Hippocampal formation (tissue), 2 donors: ENCODE measurements at places on chromosomes 3 and 15.

GRCh38 chr3:179321668-179322285 lies 1.1 kb upstream of the ZNF639 start:
- peak; percentile 12 for DNase-seq

GRCh38 chr15:100695048-100695447 lies 92.7 kb downstream of the ASB7 start:
- no peak for DNase-seq

- DNase-seq = no peak
Observed at GRCh38 chr3:194293546-194294198, 57.5 kb downstream of the CPN2 start.

- DNase-seq = no peak
Observed at GRCh38 chr3:174417573-174417972, 441.6 kb upstream of the NAALADL2 start.

DNA sequence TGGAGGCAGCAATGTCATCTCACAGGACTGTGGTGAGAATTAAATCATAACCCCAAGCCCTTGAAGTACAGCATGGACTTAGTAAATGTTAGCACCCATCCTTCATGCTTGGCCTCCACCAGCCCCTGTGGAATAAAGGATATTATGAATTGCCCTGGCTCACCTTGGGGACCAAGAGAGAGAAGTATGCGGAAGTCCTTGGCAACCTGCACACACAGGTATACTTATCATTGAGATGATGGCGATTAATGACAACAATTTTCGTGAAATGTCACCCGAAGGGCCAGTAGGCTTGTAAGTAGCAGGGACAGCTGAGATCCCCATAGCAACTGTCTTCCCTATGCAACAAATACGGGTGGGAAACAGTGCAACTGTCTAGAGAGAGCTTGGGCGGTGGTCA lies 102.0 kb downstream of the FAM43A start:
- DNase-seq = no peak

GRCh38 chr3:54891540-54891897 lies 36.3 kb downstream of the LRTM1 start:
- peak; percentile 17 for DNase-seq

DNA sequence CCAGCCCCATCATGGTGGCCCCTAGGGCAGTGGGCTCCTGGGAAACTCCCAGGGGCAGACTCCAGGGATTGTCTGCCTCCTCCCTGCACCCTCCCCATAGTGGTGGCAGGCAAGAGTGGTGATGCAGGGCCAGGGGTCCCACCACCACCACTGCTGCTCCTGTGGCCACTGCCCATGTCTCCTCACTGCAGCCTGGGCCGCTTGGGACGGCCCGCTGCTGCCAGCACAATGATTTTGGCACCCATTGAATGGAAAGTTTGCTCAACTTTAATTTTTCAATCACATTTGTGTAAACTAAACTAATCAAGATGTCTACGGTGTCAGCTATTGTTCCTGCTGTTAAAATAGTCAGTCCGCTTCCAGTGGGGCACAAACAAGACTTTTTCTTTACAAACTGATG lies 92.1 kb upstream of the TNFSF10 start:
- no peak for DNase-seq

DNA sequence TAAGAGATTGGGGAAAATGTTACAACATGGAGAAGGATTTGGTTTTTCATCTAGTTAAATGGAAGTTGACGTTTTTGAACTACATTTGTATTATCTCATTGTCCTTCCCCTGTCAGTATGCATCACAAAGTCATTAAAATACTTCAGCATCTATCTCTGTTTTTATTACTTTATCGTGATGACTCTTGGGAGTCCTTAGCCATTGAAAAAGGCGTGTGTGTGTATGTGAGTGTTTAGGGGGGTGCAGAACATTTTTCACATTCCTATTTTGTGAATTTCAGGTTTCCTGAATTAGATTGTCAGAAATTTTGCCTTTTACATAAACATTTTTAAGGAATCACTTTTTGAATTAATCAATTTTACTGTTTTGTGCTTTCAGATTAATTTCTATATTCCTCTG lies 360.6 kb upstream of the SGO1 start:
- no peak for DNase-seq

DNA sequence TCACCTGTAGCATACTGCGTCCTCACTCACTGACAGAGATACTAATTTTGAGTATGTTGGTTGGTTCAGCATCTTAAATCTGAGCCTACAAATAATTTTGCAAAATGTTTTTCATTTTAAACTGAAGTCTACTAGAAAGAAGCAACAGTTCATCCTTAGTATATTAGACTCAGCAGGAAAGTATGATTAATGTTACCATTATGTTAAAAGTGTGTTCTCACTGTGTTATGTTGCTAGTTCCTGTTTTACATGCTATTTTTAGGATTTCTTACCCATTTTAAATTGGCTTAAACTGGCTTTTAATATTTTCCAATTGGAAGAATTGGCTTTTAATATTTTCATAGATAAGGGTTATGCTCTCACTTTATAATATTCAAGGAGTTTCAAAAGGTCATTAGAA lies 25.7 kb downstream of the ACKR4 start:
- DNase-seq = no peak

GRCh38 chr15:78977091-78977571 lies 32.3 kb upstream of the CTSH start:
- no peak for DNase-seq

DNA sequence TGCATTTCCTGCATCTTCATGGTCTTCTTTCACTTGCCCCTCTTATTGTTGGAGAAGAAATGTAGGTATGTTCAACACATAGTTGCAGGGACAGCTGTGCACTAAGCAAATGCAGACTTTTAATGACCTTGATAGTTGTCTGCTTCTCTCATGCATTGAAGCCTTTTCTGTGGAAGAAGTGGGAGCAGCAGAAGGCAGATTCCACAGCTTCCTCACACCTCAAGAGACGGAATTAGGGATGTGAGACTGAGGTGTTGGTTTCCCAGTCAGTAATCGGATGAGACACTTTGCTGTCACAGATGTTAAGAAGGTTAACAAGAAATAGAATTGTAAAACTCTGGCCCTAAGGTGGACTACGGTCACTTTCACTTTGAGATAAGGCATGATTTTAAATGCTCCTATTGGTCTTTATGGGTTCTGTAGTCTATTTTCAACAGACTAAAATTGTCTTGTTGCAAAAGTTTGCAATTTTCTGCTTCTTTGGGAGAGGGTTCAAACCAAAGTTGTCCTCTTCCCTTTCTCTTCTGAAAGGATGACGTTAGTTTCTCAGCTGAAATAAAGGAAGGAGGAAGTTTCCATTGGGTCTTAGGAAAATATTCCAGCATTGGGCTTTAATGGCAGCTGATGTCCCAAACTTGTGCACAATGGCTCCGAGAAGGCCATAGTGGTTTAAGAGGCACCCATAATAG lies 117.4 kb downstream of the LPP start:
- DNase-seq = no peak

DNA sequence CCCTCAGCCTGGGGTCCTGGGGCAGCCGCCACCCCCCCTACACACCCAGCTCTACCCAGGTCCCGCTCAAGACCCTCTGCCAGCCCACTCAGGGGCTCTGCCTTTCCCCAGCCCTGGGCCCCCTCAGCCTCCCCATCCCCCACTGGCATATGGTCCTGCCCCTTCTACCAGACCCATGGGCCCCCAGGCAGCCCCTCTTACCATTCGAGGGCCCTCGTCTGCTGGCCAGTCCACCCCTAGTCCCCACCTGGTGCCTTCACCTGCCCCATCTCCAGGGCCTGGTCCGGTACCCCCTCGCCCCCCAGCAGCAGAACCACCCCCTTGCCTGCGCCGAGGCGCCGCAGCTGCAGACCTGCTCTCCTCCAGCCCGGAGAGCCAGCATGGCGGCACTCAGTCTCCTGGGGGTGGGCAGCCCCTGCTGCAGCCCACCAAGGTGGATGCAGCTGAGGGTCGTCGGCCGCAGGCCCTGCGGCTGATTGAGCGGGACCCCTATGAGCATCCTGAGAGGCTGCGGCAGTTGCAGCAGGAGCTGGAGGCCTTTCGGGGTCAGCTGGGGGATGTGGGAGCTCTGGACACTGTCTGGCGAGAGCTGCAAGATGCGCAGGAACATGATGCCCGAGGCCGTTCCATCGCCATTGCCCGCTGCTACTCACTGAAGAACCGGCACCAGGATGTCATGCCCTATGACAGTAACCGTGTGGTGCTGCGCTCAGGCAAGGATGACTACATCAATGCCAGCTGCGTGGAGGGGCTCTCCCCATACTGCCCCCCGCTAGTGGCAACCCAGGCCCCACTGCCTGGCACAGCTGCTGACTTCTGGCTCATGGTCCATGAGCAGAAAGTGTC lies 30.2 kb downstream of the PTPN23 start:
- no peak for DNase-seq

GRCh38 chr15:32851572-32851971 lies 133.8 kb downstream of the GREM1 start:
- no peak for DNase-seq

- no peak for DNase-seq
Observed at GRCh38 chr3:183193762-183194689, 31.5 kb upstream of the LAMP3 start.

DNA sequence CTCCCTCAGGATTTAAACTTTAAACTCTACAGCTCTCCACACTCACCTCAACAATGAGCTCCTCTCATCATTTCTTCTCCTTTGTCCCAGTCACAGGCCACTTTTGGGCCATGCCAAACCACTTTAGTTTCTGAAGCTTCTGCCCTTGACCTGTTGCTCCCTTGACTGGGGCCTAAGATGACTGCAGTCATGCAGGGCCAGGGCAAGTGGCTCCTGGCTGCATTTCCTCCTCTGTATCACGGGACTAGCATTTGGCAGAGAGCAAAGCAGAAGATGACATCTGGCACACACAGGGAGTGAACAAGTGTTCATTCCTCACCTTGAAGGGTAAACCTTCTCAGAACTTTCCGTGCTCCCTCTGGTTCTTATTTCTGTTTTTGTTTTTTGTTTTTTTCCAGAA lies 136.9 kb downstream of the PDE8A start:
- DNase-seq = no peak

DNA sequence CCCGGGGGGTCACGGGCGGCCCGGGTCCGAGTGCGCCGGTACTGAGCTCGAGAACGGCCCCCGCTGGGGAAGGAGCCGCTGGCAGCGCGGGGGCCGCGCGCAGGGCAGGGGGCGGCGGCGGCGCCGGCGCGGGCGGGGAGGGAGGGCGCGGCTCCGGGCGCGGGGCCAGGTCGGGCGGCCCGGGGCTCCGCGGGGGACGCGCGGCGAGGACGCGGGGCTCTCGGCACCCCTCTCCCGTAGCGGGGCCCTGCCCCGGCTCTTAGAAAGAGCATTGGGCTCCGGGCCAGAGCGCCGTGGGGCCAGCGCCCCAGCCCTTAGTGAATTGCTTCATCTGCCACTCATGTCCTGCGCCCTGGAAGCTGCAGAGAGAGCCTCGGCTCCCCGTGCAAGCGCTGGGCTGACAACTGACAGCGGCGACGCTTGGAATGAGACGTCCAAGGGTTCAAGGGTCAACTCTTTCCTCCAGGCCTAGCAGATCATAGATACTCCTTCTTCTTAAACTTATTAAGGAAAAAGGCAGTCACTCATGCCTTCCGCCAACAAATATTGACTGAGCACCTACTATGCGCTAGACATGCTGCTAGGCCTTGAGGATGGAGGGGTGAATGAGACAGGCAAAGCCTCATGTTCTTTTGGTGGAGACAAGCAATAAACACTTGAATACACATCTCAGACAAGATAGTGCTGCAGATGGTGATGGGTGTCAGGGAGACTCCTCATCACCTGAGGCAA lies 140.8 kb downstream of the SMAD6 start:
- DNase-seq = peak; percentile 6

GRCh38 chr15:49832511-49832910 lies 211.7 kb downstream of the DTWD1 start:
- no peak for DNase-seq

- DNase-seq = no peak
Observed at GRCh38 chr3:136055491-136055890, 90.0 kb downstream of the PPP2R3A start.

GRCh38 chr3:79521221-79521848 lies 246.5 kb downstream of the ROBO1 start:
- peak; percentile 18 for DNase-seq

DNA sequence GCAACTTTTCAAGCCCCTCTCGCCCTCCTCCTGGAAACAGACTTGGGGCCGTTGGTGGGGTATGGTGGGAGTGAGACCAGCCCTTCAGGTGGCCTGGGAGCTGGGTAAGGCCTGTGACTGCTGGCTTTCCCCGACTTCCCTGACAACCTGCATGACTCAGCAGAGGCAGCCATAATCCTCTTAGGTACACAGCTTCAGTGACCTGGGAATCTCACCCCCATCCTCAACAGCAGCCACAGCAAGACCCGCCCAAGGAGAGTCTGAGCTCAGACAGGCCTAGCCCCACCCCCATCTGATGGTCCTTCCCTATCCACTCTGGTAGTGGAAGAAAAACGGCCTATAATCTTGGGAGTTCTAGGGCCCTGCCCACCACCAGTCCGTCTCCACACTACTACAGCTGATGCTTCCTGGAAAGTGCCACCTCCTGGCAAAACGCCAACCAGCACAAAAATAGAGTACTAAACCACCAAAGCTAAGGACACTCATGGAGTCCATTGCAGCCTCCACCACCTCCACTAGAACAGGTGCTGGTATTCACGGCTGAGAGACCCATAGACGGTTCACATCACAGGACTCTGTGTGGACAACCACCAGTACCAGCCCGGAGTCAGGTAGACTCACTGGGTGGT lies 13.1 kb upstream of the SLC27A2 start:
- no peak for DNase-seq

GRCh38 chr15:70556779-70557178 lies 206.6 kb downstream of the UACA start:
- DNase-seq = no peak

GRCh38 chr3:30847592-30847991 lies 46.9 kb downstream of the GADL1 start:
- no peak for DNase-seq

GRCh38 chr3:138135146-138135832 lies 3.1 kb upstream of the A4GNT start:
- DNase-seq = no peak

DNA sequence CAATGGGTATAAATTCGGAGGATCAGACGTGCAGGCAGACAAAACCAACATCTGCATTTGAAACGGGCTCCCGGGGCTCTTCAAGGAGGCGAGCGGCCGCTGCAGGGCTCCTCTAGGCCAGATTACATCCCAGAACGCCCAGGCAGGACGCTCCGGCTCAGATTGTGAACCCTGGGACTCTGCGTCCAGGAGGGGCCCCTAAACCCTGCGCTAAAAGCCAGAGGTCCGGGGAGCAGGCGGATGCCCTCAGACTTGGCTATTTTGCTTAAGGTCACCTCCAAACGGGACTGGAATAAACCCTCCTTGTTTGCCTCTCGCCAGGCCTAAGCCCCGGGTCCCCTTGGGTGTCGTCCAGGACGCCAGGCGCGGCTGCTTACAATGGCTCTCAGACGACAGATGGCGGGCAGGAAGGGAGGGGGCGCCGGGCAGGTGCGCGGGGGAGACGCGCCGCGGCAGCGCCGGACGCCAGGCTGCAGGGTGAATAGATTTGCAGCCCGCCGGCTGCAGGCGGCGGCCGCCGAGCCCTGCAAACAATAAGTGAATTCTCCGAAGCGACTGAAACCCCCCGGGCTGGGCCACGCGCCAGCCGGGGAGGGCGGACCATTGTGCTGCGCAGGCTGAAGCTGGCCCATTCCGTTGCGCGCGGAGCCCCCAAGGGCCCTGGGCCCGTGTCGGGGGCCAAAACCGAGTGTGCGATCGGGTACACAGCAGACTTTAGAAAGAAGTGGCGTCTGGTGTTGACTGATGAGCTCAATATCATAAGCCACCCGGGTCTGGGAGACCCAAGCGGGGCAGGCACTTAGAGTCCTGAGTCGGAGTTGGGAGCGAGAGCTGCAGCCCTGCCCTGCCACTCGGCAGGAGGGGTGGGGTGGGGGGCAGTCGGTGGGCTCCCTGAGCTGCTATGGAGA lies 32.3 kb upstream of the AMOTL2 start:
- DNase-seq = peak; percentile 85
